GM19239 (cell line): ENCODE measurements at places on chromosomes 2 and 18.

GRCh38 chr2:158665536-158666302, 129.4 kb upstream of the DAPL1 start:
- DNase-seq, result no peak

DNA sequence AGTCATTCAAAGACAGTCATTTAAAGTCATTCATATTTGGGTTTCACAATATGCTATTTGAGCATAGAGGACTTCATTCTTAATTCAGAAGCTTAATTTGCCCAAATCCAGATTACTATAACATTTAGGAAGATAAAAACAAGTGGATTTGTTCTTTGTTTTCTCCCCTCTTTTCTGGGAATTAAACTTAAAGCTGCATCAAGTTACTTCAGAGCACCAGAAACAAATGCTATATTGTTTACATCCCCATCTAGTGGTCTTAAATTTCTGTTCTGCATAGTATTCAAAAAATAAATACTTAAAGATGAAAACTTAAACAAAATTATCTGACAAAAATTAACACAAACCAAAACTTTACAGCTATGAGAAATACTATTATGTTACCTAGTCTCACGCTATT, 34.7 kb upstream of the MARCHF7 start:
- no peak for DNase-seq

- no peak for DNase-seq
Measured at GRCh38 chr2:124884315-124884714, 859.2 kb downstream of the CNTNAP5 start.

GRCh38 chr2:241545106-241545505, 13.4 kb upstream of the BOK start:
- no peak for DNase-seq

- no peak for DNase-seq
Measured at GRCh38 chr2:213161759-213162515, 10.5 kb upstream of the IKZF2 start.

- no peak for DNase-seq
Measured at GRCh38 chr2:208280933-208281332, 14.9 kb downstream of the PIKFYVE start.

GRCh38 chr2:232890896-232891601, 21.0 kb downstream of the SNORC start:
- no peak for DNase-seq

GRCh38 chr2:217279556-217279955, 419.7 kb upstream of the TNP1 start:
- no peak for DNase-seq

DNA sequence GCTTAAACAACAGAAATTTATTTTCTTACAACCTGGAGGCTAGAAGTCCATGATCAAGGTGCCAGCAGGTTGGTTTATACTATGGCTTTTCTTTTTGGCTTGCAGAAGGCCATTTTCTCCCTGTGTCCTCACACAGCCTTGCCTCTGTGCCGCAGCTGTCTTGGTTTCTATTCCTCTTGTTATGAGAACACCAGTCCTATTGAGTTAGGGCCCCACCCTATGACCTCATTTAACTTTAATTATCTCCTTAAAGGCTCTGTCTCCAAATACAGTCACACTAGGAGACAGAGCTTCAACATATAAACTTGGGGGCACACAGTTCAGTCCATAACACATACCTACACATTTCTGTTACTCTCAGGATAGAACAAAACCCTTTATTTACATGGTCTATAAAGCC, 17.3 kb upstream of the RHOB start:
- DNase-seq, result no peak

- no peak for DNase-seq
Measured at GRCh38 chr2:128258218-128258617, 60.5 kb downstream of the HS6ST1 start.

GRCh38 chr18:48022531-48023329, 92.3 kb upstream of the SMAD2 start:
- peak; percentile 50 for DNase-seq
